ENCODE measurements at places on chromosomes 12 and 14. TPM values are rescaled to one million over a fixed set of nuclear protein-coding genes. Genes with fewer than 3 reads are reported as not detected.

TPH2 gene
- total RNA-seq: not detected

CLEC6A gene
- total RNA-seq: not detected

SPPL3 gene
- 32.0 TPM for total RNA-seq

RTL1 gene
- total RNA-seq: not detected

SRRM4 gene
- not detected for total RNA-seq

OLR1 gene
- total RNA-seq: not detected

RFX4 gene
- total RNA-seq: not detected

GRCh38 chr12:89153341-89153740 is 199.0 kb downstream of the DUSP6 start:
- H3K4me3 ChIP-seq: no peak overlapping the region
- H3K27me3 ChIP-seq: no peaks in the 10 kb centered on the region
- peaks cover 27% of the 10 kb centered on the region for H3K4me1 ChIP-seq
- peaks cover 32% of the 10 kb centered on the region for H3K36me3 ChIP-seq
- DNase-seq: no peak

- H3K27me3 ChIP-seq: no peaks in the 10 kb centered on the region
- H3K4me1 ChIP-seq: peaks cover 47% of the 10 kb centered on the region
- no peak overlapping the region for H3K27ac ChIP-seq
- no peak overlapping the region for H3K4me3 ChIP-seq
- peaks cover 28% of the 10 kb centered on the region for H3K36me3 ChIP-seq
Observed at GRCh38 chr12:46401662-46402061, 29.1 kb upstream of the SLC38A2 start.

DNA sequence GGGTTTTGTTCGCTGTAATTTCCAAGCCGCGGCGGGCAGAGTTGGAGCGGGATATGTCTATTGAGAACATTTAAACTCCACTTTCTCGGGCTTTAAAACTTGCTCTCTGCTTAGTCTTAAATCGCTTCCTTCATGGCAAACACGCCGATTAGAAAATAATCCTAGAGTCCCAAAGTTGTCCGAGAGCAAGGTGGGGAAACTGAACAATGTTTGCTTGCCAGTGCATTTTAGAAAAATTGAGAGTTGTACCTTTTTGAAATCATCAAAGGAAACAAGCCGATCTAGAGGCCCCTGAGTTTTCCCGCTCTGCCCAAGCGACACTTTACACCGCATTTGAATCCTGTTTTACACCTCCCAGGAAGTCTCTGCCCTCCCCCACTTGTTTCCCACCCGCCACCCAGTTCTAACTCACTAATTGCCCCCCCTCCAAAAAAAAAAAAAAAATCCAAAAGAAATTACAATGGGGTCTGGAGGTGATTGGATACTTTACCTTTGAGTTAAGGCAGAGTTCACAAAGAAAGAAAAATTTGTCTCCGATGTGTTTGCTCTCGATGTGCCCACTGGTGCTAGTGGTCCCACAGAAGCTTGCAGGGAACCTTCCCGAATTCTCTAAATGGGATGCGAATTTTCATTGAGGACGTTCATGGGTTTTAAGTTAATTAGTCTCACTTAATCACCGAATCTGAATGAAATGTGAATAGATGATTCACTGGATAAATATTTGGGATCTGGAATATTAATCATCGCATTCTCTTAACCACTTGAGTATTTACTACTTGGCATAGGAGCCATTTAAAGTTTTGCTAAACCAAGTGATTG is 2.3 kb downstream of the HMGA2 start:
- peaks cover 16% of the 10 kb centered on the region for H3K4me1 ChIP-seq
- H3K27ac ChIP-seq: no peak overlapping the region
- H3K36me3 ChIP-seq: no peaks in the 10 kb centered on the region
- H3K4me3 ChIP-seq: no peak overlapping the region

DNA sequence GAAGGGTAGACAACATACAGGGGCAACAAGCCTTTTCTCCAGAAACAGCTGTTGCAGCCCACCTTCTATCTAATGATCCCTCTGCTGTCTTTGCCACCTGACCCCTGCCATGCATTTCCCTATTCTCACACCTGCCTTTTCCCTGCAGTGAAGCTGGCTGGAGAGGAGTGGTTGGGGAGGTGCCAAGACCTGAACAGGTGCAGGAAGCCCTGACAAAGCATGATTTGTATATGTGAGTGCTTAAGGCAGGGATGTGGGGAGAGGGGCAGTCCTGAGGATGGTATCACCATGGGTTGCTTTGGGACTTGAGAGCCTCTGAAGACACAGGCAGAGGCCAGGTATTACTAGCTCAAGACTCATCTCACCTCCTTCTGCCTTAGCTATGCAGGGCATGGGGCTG is 2.9 kb upstream of the PFDN5 start:
- peaks cover 66% of the 10 kb centered on the region for H3K36me3 ChIP-seq
- H3K4me1 ChIP-seq: peaks cover 39% of the 10 kb centered on the region
- DNase-seq: no peak
- no peaks in the 10 kb centered on the region for H3K27me3 ChIP-seq
- H3K27ac ChIP-seq: no peak overlapping the region

- no peak overlapping the region for H3K4me3 ChIP-seq
- no peak overlapping the region for H3K27ac ChIP-seq
- H3K36me3 ChIP-seq: no peaks in the 10 kb centered on the region
- H3K4me1 ChIP-seq: no peaks in the 10 kb centered on the region
Observed at GRCh38 chr14:42541535-42542001, 934.9 kb downstream of the LRFN5 start.

DNA sequence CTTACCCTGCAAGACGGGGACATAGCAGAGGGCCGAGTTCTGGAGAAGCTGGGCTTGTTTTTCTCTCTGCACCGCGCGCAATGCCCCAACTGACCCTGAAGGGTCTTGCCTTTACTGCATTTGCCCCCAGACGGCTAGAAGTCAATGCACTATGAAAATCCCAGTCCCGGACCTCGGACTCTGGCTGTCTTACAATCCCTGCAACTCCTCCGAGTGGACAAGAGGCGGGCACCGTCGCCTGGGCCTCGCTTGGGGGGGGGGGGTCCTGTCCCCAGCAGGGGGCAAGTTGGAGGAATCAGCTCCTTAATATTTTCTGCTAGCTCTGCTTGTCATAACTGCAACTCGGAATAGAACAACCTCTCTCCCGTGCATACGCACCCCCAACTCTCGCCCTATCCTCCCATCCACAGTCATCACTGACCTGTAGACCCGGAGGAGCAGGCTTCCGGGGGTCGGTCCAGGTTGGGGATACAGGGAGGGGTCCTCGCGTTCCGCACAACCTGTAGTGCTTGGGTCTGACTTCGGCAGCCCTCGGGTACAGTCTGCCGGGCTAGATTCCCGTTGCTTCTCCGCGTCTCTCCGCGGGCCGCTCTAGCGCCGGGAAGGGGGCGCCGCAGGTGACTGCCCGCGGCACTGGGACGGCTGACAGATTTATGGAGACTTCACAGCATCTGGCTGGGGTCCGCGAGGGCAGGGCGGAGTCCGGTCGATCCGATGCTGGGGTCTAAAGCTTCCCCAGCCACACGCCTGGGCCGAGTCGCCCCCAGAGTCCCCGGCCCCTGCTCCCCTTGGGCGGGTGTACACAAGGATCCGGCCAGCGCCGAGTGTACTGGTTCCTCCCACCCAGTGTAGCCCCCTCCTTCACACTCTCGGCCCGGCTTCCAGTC is 3.3 kb upstream of the PAX9 start:
- DNase-seq: no peak
- peaks cover 21% of the 10 kb centered on the region for H3K4me1 ChIP-seq
- H3K36me3 ChIP-seq: peaks cover 13% of the 10 kb centered on the region
- no peak overlapping the region for H3K4me3 ChIP-seq

- no peaks in the 10 kb centered on the region for H3K36me3 ChIP-seq
- H3K27ac ChIP-seq: no peak overlapping the region
- no peak overlapping the region for H3K4me3 ChIP-seq
- peaks cover 9% of the 10 kb centered on the region for H3K4me1 ChIP-seq
Observed at GRCh38 chr14:101010293-101010692, 106.8 kb upstream of the RTL1 start.

DNA sequence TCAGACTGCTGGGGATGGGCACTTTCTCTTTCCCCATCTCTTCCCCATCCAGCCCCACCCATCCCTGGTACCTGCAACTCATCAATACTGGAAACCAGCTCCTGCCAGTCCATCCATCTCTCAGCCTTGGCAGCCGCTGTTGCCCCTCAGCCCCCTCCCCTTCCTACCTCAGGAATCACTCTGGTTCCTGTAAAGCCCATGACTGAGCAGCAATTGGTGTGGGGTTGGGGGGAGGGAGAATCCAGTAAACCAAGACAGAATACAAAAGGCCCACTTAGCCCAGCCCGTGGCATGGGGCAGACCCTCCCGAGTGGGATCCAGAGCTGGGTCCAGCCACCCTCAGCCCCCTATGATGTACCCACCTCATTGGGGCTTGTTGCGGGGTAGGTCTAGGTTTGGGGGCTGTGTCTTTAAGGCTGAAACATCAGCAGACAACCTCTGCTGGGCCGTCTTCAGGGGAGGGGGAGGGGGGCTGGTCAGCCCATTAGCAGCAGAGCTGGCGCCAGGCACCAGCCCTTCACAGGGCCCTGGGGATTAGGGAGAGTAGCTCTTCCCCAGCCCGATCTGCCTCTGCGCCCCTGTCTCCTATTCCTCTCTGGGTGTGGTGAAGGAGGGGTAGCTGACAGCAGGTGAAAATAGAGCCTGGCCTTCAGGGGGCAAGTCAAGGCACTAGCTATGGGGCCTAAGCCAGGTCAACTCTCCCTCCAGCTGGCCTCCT is 702 bp upstream of the PRPH start:
- no peaks in the 10 kb centered on the region for H3K36me3 ChIP-seq
- no peak overlapping the region for H3K27ac ChIP-seq
- no peak overlapping the region for H3K4me3 ChIP-seq
- H3K4me1 ChIP-seq: peaks cover 31% of the 10 kb centered on the region
- peaks cover 54% of the 10 kb centered on the region for H3K27me3 ChIP-seq
- DNase-seq: no peak

DNA sequence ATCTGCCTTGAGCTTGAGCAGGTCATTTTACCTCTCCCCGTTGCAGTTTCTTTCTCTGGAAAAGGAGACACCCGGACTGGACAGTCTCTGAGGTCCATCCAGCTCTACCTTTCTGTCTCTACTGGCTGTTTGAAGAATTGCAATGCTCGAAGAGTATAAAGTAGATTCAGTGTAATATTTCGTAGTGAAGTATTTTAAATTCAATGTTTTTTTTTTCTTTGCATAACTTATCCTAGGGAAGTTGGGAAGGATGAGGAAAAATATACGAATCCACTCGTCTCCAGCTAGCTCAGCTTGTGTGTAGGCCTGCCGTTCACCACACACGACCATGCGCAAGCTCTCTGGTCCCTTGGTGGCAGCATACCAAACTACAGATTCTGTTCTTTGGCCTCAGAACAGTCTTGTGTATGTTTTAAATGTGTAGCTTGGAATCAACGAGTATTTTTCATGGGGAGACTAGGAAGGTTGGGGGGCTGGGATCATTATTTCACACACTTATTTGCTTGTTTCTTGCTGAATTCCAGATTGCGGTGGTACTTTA is 307.9 kb downstream of the CACNA1C start:
- H3K27ac ChIP-seq: no peak overlapping the region
- H3K36me3 ChIP-seq: no peaks in the 10 kb centered on the region
- peaks cover 34% of the 10 kb centered on the region for H3K4me1 ChIP-seq
- DNase-seq: no peak
- H3K4me3 ChIP-seq: no peak overlapping the region

- H3K27me3 ChIP-seq: peaks cover 21% of the 10 kb centered on the region
- peaks cover 13% of the 10 kb centered on the region for H3K36me3 ChIP-seq
- H3K4me1 ChIP-seq: peaks cover 23% of the 10 kb centered on the region
Observed at GRCh38 chr12:117192057-117192456, 1.8 kb upstream of the FBXO21 start.

- no peak overlapping the region for H3K4me3 ChIP-seq
- H3K27ac ChIP-seq: peak overlapping the region; percentile 72
- no peaks in the 10 kb centered on the region for H3K27me3 ChIP-seq
- peaks cover 78% of the 10 kb centered on the region for H3K4me1 ChIP-seq
- DNase-seq: no peak
- H3K36me3 ChIP-seq: peaks cover 87% of the 10 kb centered on the region
Observed at GRCh38 chr12:47870175-47870781, 34.5 kb downstream of the VDR start.

- no peak for DNase-seq
- no peaks in the 10 kb centered on the region for H3K27me3 ChIP-seq
- no peak overlapping the region for H3K27ac ChIP-seq
- no peak overlapping the region for H3K4me3 ChIP-seq
Observed at GRCh38 chr14:89479802-89480201, 62.8 kb upstream of the FOXN3 start.

- no peak overlapping the region for H3K27ac ChIP-seq
- H3K4me1 ChIP-seq: peaks cover 6% of the 10 kb centered on the region
- no peak overlapping the region for H3K4me3 ChIP-seq
- DNase-seq: no peak
Observed at GRCh38 chr14:22648506-22648905, 4.4 kb upstream of the OR6J1 start.

DNA sequence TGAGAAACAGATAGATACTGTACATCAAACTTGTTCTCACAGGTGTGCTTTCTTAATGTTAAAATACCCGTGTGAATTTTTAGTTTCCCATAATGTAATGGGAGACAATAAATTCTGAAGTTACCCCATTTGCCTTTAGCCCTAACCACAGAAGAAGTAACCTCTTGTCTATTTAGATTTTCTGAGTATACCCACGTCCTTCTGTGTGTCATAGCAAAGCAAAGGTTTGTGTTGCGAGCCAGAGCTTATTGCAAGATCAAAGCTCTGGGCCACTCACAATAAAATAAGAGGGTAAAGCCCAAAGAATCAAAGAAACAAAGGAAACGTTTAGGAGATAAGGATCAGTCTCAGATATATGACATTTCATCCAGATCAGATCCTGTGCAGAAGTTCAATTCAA is 73.9 kb downstream of the BMP4 start:
- no peak overlapping the region for H3K27ac ChIP-seq
- H3K36me3 ChIP-seq: no peaks in the 10 kb centered on the region
- DNase-seq: no peak
- H3K4me1 ChIP-seq: no peaks in the 10 kb centered on the region
- no peaks in the 10 kb centered on the region for H3K27me3 ChIP-seq

DNA sequence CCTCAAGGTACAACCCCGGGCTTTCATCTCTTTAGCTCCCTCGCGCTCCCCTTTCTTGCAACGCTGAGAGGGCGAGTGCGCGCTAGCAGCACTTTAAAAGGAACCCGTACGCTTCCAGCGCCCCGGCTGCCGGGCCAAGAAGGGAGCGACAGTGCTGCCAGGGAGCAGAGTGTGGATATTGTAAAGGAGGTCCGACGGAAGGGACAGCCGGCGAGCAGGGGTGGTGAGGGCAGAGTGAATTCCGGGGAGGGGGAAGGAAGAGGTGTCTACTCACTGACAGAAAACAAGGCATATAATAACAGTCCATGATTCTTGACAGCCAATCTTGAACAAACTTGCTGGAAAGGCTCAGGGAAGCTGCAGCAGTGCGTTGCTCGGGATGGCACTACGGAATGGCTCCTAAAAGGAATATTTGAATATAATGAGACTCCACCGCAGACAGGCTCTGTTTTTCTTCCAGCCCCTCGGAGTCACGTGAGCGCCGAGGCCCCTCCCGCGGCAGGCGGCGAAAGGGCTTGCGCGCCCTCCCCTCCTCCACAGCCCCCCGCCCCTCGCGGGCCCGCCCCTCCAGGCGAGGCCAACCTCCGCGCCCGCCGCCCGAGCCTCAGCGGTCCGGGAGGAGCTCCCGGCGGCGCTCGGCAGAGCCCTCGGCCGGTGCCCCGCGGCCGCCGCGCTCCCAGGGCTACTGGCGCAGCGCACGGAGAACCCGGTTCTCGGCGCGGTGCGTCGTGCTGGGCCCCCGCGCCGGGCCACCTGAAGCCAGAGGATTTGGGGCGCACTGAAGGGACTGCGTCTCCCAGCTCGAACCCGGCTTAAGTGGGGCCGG is 3.4 kb downstream of the BMP4 start:
- H3K4me1 ChIP-seq: peaks cover 35% of the 10 kb centered on the region
- DNase-seq: peak; percentile 22
- H3K36me3 ChIP-seq: no peaks in the 10 kb centered on the region
- H3K27me3 ChIP-seq: peaks cover 66% of the 10 kb centered on the region

All from activated CD4-positive, alpha-beta memory T cell treated with anti-CD3 and anti-CD28 coated beads, Interleukin-2, amount 10 ng/mL, durations not matched to agents 7 days and 5 days (primary cell).